Endothelial cell of umbilical vein (primary cell): ENCODE measurements at places on chromosomes 3 and 15. TPM values are rescaled to one million over a fixed set of nuclear protein-coding genes. Genes with fewer than 3 reads are reported as not detected.

IQSEC1 gene
- total RNA-seq = 15.5 and 18.0 TPM in 2 replicates

FBXO40 gene
- total RNA-seq = not detected in 2 replicates

RETNLB gene
- total RNA-seq = not detected in 2 replicates

CHP1 gene
- 84.4 and 96.2 TPM in 2 replicates for total RNA-seq

ATP2B2 gene
- not detected in 2 replicates for total RNA-seq

CKMT1A gene
- total RNA-seq = not detected in 2 replicates

DIPK2A gene
- total RNA-seq = 40.6 and 43.0 TPM in 2 replicates

CGNL1 gene
- total RNA-seq = 25.7 and 27.1 TPM in 2 replicates

SAXO2 gene
- total RNA-seq = 0.67 and 5.2 TPM in 2 replicates
